ENCODE measurements at places on chromosomes 11 and 22.
A peak's percentile ranks its signal among the peaks of the same experiment; 100 is the strongest.

GRCh38 chr11:10392095-10393079, 62.7 kb upstream of the AMPD3 start:
- DNase-seq = no peak

DNA sequence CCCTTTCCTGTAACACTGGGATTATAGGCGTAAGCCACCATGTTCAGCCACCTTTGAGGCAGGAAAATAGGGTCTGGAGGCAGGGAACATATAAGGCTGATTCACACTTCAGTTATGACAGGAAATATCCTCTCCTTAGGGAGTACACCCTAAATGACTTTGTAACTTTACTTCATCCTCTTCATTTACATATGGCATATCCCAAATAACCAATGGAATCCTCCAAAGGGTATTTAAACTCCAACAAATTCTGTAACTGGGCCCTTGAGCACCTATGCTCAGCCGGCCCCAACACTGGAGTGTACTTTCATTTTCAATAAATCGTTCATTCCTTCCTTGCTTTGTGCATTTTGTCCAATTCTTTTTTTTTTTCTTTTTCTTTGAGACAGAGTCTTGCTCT, 1.6 kb upstream of the KAT5 start:
- DNase-seq = peak; percentile 17

GRCh38 chr22:21823740-21824444, 43.6 kb downstream of the MAPK1 start:
- no peak for DNase-seq

- DNase-seq = no peak
Measured at GRCh38 chr11:111324277-111324720, 26.0 kb downstream of the POU2AF3 start.

DNA sequence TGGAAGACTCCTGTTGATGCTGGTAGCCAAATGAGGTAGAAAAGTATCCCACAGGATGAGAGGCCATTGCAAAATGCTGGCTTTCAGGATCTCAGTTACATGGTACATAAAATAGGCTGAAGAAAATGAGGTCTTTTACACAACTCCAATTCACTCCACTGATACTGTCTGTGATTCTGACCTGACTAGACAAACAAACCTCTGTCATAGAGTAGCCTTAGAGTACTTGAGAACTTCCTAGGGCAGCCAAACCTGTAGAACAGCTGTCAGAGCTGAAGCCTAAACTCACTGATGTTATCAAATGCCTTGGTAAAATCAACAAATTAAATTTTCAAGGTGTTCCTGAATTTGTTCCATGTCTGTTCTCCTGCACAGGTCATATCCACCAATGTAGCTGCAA, 26.2 kb upstream of the POGLUT3 start:
- no peak for DNase-seq

- DNase-seq = peak; percentile 3
Measured at GRCh38 chr11:84437071-84437980, 1151.2 kb upstream of the CCDC90B start.
